GM06990 (cell line): ENCODE measurements at places on chromosomes 11 and 22.
A peak's percentile ranks its signal among the peaks of the same experiment; 100 is the strongest.

- DNase-seq, result no peak
These were observed 1387.0 kb upstream of the TENM4 start for GRCh38 chr11:80827781-80828180.

DNA sequence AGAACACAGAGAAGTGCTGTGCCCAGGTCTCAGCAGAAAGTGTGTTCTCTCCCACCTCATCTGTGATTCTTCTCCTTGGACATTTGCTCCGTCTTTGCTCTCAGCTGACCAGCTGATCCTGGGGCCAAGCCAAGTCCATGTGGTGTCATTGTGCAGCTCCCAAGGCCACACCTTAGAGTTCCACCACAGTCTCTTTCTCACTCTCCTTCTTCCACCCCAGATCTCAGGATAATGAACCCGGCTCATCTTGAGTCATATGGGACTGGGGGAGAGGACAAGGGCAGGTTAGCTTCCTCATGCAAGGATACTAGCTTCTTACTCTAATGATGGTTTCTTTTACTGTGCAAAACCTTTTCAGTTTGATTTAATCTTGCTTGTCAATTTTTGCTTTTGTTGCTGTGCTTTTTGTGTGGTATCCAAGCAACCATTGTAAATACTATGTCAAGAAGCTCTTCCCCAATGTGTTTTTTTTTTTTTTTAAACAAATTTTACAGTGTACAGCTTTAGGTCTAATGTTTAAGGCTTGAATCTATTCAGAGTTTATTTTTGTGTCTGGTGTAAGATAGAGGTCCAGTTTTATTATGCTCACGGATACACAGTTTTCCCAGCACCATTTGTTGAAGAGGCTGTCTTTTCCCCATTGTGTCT is 75.0 kb upstream of the OR4B1 start:
- no peak for DNase-seq

DNA sequence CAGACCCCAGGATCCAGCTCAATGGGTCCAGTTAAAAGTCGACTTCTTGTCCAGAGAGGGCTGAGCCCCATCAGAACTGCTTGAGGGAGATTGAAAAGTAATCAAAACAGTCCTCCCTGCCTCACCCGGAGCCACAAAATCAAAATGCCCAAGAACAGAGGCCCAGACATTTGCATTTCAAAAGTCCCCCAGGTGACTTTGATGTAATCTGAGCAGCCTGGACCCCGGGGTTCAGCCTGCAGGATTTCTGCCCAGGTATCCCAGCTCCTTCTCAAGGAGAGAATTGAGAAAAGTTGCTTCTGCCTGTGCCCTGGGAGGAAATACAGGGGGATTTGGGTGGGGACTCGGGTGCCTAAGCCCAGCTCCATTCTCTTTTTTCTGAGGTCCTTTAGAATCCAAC is 1385.0 kb downstream of the TBC1D22A start:
- DNase-seq, result no peak

GRCh38 chr11:133981156-133981555 is 24.4 kb upstream of the IGSF9B start:
- no peak for DNase-seq

GRCh38 chr11:97557399-97557798 is 1167.6 kb downstream of the JRKL start:
- no peak for DNase-seq

DNA sequence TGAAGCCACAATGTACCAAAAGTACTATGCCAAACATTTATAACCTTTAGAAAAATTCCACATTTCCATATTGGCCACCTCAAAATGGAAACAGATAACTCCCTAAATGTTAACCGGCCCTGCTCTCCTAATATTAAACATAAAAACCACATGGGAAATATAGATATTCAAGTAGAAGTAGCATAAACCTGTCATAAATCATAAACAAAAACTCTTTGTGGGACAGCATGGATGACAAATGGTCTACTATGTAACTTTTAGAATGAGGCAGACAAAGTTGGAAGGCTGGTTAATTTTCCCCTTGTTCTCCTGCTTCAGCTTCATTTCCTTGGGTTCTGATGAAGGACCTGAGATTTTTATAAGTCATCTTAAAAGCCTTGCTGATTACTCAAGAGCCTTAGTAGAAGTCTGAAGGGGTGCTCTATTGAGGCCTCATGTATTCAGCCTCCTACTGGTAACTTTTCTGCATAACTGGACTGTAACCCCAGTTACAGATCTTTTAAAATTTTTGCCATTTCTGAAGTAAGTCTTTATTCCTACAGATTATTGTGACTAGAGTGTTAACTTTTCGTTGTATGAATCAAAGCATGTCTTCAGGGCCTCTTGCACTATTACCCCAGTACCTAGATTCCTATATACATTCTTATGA is 116.4 kb downstream of the STIM1 start:
- DNase-seq, result no peak

- DNase-seq, result peak; percentile 62
These were observed 104.6 kb upstream of the SORL1-AS1 start for GRCh38 chr11:121557348-121557747.

GRCh38 chr11:130040281-130040940 is 29.3 kb upstream of the APLP2 start:
- no peak for DNase-seq

DNA sequence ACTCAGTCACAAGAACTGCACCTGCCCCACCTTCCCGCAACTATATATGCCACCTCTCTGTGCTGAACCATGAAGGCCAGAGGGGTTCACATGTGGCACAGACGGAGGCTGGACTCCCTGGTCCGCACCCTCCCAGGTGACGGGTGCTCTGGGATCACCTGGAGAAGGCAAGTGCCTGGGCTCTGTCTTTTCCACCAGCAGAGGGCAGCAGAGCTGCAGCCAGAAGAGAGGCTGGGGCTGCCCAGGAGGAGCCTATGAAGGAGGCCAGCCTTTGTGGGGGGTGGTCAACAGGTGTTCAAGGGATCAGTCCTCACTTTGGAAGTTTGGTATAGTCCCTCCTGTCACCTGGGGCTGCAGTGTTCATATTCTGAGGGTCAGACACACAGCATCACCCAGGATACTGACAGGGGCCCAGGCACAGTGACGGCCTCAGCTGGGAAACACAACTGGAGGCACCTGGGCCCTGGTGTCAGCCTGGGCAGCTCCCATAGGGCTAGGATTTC is 39.2 kb upstream of the IGLL5 start:
- DNase-seq, result no peak

DNA sequence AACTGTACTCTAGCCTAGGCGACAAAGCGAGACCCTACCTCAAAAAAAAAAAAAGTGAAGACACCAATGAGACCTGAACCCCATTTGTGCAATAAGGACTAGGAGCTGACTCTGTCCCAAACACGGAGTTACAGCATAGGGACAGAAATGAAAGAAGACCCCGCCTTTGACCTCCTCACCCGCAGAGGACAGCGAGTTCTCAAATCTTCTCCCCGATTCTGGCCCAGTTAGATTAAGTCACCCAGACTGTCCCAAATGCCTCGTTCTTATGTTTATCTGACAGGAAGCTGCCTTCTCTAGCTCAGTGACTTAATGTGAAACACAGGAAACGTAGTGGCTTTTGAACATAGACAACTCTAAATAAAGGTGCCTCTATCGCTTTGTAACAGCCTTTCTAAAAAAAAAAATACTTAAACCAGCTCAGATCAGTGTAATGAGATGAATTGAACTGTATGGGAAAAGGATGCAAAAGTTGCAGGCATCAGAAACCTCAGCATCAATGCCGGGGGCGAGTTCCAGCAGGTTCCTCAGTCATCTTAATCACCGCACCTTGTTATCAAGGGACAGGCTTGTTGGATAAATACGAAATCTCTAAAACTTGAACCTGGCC is 10.6 kb downstream of the MYH9 start:
- peak; percentile 50 for DNase-seq

DNA sequence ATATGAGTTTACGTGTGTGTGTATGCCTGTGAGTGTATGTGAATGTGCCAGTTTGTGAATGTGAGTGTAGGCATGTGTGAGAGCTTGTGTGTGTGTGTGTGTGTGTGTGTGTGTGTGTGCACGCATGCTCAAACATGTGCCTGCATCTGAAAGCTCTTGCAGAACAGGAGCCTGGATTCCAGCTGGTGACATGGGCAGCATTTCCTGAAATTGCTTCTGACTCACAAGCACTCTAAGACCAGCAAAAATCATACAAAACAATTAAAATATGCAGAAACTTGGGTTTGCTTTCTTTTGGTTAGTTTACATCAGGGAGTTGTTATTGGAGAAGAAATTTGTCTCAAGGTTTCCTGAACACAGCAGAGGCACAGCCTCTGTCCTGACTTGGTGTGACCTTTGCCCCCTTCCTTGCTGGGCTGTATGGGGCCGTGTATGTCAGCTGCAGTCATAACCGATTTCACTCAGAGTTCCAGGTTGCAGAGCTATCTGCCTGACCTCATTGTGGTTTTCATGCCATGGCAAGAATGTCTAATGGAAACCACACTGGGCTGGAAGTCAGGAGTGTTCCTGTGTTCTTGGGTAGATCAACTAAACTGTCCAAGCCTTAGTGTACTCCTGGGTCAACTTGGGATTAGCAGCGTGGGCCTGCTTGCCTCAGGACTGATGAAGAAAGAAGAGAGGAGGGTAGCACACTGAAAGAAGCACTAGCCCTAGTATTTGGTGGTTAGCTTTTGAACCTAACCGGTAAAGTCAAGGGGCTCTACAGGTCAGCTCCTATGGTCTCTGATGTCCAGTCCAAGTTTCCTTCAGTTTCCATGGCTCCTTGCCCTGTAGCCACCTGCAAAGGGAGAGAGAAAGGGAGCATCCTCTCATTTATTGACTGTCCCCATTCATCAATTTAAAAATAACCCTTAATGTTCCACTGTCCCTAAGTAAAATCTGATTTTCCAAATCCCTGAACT is 143.7 kb downstream of the SNX19 start:
- DNase-seq, result no peak

DNA sequence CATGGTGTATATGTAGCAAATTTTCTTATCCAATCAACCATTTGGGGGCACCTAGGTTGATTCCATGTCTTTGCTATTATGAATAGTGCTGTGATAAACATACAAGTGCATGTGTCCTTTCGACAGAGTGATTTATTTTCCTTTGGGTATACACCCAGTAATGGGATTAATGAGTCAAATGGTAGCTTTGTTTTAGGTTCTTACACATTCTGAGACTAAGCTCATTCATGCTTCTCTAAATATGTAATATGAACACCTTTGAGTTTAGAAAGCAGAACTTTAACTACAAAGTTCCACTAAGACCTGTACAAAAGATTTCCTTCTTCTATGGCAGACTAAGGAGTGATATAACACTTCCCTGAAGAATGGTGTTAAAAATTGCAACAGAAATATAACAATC is 627.0 kb downstream of the KCNA4 start:
- DNase-seq, result no peak

- DNase-seq, result no peak
These were observed 673 bp upstream of the DUSP18 start for GRCh38 chr22:30668386-30668710.

DNA sequence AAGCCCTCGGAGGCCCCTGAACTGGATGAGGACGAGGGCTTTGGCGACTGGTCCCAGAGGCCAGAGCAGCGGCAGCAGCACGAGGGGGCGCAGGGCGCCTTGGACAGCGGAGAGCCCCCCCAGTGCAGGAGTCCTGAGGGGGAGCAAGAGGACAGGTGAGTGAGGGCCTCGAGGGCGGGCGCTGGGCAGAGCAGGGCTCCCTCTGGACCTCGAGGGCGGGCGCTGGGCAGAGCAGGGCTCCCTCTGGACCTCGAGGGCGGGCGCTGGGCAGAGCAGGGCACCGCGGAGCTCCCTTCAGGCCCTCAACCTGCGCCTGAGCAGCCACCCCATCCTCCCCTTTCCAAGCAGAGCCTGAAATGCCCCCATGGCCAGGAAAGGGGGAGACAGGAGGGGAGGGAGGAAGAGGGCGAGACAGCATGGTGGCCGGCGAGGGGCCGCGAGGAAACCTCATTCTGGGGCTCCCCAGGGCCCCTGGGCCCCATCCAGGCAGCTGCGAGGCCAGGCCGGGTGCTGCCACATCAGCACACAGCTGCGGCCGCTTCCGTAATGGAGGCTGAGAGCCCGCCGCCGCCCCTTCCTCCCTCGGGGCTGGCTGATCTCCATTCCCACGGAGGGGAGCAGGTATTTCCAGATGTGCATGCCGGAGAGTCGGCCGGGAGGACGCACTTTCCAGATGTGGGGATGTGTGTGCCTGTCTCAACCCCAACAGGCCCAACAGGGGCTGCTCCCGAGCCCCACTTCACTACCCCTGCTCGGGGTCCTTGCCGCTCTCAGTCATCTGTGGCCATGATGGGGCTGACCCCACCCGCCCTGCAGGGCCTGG is 10.0 kb downstream of the PRR33 start:
- DNase-seq, result no peak

- DNase-seq, result no peak
These were observed 93.3 kb downstream of the RCN1 start for GRCh38 chr11:32184041-32184722.

DNA sequence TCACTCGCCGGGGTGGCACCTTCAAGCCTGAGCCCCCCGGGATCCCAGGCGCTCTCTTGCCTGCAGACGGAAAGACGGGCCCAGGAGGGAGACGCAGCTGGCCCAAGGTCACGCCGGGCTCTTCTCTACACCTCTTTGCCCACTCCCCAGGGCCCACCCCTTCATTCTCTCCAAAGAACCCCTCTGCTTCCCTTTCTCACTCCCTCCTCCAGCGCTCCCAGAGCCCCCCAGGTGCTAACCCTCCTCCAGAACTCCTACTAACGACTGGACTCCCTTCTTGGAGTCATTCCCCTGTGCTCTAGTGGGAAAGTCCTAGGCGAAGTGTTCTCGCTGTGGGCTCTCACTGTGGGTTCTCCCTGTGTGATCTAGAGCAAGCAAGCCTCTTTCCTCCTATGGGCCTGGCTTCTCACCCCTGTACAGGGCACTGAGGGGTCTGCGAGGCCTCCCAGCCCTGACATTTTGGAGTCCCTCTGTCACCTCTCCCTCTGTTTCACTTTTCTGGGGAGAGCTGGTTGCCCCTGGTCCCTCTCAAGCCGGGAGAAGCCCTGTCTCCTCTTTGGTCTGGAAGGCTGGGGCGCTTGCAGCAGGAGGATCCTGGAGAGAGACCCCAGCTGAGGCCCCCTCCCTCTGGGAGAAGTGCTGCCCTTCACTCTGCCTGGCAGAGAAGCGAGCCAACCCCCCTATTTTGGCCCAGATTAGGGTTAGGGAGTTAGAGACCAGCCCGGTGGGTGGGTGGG is 858 bp downstream of the OAF start:
- no peak for DNase-seq

- peak; percentile 68 for DNase-seq
These were observed 53.0 kb upstream of the RDX start for GRCh38 chr11:110349138-110349996.
